NCI-H1092 (cell line): ENCODE measurements at places on chromosomes 12 and 14.

- DNase-seq, result no peak
Observed at GRCh38 chr12:32052212-32052713, 54.4 kb upstream of the BICD1 start.

DNA sequence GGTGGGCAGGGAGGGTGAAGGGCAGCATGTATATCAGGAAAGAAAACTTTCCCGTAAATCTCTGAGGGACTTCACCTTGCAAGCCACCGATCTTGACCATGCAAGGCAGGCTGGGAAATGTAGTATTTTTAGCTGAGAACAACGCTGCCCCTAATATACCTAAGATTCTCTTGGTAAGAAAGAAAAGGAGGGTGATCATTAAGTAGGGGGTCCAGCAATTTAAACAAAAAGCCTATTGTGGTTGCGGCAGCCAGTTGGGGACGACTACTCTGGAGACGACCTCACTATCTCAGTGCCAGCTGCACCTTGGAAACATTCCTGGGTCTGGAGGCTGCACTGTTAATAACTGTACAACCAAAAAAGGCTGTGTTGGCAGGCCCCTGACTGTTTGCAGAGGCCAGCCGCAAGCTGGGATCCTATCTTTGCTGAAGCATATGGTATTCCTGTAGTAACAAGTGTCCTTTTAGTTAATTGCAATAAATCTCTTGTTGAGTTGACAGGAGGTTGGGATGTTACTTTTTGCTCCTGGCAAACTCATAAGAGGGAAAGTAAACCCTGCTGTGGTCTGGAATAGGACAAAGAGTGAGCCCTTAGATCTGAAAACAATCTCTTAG, 6.4 kb downstream of the APOLD1 start:
- DNase-seq, result peak; percentile 7

DNA sequence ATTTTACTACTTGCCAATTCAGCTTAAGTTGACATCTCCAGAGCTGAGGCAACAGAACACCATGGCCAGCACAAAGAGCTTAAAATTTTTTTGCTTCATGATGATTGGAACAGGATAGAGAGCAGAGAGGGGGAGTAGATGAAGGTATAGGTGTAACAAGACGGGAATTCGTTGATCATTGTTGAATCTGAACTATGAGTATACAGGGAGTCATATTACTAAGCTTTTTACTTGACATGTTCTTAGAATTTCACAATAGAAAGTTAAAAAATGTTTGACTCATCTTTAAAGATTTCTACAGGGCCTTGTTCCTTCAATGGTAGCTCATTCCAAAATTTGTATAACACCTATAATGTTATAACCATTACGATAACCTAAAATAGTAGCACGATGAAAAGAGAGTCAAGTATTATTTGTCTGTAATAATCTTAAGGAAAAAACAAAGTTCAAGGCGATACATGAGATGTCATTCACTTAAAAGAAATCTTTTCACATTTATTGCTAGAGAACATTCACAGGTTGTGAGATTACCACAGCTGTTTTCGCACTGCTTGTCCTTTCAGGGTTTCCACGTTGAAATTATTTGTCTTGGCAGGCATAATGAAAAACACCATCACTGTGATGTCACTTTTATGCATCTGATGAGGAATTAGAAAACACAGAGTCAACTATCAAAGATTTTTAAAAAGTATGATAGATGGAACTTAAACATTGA, 33.9 kb downstream of the SPX start:
- DNase-seq, result no peak

DNA sequence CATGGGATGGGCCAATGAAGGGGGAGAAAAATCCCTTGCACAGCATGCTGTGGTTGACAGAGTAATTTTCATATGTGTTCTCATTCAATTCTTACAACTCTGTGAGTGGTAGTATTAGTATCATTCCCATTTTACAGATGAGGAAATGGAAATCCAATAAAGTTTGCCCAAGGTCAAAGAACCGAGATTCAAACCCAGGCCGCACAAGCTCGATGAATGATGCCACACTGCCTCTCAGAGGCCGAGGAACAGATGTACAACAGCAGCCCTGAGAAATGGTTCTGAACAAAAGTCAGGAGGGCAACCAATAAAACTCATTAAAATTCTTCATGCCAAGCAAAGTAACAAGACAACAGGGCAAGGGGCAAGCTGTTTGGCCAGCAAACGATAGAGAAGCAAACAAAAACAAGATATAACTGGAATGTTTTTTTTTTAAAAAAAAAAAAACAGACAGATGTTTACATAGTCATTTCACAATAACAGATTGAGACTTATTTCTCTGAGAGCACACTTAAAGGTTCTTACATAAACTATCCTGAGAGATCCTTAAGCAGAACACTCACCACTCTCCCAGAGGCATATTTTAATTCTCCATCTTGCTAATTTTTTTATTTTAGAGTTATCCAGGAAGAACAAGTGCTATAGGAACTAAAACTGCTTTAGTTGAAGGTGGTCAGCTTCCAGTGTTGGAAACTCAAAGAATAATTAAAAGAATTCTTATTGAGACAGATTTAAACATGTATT, 85.8 kb downstream of the EXOC5 start:
- DNase-seq, result peak; percentile 34

DNA sequence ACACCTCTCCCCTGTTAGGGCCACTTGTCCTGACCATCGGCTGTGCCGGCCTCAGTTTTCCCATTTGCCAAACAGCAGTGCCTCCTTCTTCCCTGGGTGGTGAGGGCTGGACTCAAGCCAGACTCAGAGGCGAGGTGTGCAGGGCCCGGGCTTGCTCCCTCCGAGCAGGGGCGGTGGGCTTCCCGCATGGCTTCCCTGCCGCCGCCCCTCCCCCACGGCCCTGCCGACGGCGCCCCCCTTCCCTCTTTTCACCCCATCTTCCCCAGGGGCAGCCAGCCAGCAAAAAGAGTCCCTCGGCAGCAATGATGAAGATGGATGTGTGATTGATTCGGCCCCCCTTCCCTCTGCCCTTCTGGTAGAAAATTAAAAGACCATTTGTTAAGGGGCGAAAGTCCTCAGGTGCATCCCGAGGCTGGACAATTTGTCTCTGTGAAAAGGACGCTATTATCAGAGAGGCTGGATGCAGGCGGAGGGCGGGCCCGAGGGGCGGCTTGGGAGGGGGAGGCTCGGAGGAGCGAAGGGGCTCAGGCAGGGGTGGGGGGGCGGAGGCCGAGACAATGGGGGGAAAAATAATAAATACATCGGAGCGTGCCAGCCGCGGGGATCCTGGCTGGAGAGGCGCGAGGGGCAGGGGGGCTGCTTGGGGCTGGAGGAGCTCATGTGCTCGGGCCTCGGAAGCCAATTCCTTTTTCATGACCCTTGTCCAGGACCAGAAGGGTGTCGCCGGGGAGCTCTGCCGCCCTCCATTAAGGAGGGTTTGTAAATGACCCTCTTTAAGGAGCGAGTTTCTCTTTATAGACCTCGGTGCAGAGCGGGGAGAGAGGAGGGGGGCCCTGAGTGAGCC, 48.0 kb upstream of the LHX5 start:
- DNase-seq, result no peak

DNA sequence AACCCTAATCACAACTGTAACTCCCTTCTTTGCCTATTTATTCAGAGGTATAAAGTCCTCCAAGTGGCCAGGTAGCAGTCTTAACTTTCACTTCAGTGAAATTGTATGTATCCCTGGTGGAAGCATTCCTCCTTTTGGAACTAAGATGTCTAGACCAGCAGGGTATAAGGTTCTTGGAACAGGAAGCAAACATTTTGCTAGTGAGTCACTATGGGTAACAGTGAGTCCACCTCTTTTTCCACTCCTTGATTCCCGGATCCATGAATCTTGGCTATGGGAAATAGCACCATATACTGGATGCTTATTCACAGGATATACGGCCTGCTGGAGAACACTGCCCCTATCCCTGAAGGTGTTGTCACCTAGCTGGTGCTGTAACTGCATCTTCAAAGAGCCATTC, 80.2 kb downstream of the KCNA5 start:
- no peak for DNase-seq

DNA sequence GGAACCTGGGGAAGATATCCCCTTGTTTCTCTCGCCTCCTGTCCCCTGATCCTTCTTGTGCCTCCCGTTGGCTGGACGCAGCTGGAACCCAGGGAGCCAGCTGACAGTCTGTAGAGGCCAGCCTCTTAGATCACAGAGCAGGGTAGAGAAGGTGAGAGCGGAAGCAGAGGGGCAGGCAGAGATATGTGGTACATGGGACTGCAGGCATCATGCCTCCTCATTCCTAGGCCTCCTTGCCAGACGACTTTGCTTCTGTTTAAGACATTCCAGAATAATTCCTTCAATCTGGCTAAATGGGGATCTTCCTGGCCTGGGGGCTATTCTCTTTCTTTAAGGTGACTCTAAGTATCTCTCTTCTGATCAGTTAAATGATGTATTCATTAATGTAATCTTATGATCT, 89.4 kb upstream of the MAX start:
- no peak for DNase-seq

DNA sequence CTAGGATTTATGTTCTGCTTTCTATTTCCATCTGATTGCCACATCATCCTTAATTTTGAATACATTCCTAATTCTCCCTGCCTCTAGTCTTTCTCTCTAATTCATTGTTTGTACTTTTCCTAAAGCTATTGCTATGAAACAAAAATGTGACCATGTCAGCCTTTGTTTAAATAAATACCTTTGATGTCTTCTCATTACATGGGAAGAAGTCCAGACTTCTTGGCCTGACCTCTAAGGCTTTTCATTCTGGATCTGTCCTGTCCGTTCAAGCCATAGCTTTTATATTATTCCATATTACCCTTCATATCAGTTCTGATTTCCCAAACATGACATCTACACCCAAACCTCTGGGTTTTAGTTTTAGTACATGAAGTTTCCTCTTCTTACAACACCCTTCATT, 91.4 kb downstream of the CDK17 start:
- no peak for DNase-seq

DNA sequence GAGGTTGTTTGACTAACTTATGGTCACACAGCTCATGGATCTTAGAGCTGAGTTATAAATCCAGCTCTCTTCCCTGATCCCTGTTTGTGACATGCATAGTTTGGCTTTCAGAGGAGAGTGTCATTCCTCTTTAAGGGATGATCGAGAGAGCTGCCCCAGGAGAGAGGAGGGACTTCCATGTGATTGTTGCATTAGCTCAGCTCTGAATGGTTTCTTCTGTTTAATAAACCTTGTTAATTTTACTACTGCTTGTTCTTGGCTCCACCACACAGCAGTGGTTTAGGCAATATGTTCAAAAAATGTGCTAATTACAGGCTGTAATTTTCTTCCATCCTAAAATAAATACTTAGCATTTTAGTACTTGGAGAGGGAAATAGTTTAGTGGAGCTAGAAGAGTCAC, 152.5 kb downstream of the C12orf75 start:
- DNase-seq, result no peak

GRCh38 chr14:81669308-81669707, 135.7 kb upstream of the SEL1L start:
- no peak for DNase-seq

- no peak for DNase-seq
Observed at GRCh38 chr14:37320106-37320505, 122.4 kb downstream of the MIPOL1 start.

DNA sequence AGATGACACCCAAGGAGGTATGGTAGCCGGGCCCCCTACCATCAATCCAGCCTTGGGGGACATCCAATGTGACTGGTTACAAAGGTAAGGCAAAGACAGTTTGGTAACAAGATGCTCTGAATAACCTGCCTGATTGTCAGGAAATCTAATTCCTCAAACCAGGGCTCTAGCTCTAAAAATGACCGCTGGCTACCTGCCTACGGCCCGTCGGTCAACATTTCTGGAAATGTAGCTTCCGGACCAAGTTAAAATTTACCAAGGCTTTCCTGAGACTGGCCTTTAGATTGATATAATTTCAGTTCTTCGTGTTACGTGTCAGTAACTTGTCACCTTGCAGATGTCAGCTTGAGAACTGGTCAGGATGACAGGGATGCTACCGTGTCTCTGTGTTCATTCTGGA, 34.2 kb upstream of the FOXN3 start:
- no peak for DNase-seq

- no peak for DNase-seq
Observed at GRCh38 chr14:32561520-32561919, 232.4 kb downstream of the AKAP6 start.

DNA sequence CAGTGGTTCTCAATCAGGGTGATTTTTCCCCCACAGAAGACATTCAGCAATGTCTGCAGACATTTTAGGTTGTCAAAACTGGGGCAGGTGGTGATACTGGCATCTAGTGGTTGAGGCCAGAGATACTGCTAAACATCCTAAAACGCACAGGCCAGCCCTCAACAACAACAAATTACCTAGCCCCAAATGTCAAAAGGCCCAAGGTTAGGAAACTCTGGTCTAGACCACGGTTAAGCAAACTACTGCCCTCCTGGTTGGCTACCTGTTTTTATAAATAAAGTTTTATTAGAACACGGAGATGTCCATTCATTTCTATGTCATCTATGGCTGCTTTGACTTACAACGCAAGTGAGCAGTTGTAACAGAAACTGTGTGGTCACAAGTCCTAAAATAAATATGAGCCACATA, 186.7 kb downstream of the EFCAB11 start:
- DNase-seq, result peak; percentile 7

- DNase-seq, result no peak
Observed at GRCh38 chr14:81272317-81272716, 51.6 kb upstream of the GTF2A1 start.

DNA sequence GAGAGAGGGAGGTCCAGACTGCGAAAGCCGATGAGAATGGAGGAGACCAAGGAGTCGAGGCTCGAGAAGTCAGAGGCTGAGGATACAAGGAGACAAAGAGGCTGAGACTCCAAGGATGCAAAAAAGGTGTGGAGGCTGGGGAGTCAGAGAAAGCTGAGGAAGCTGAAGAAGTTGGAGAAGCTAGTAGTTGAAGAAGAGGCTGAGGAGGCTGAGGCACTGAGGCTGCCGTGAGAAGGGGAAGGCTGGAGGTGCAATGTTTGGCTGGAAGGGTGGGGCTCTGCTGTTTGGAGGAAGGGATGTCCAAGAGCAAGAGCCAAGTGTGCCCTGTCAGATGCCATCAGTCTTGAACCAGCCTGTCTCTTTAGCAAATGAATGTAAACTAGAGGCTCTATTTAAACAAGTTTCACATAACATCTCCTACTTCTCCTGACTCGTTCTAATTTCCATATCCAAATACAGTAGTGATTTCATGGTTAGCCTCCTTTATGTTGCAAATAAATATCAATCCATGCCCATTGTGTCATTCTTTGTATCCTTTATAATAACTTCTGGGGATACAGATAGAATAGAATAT, 10.8 kb upstream of the SPTSSA start:
- DNase-seq, result no peak

GRCh38 chr12:102629262-102629888, 149.0 kb upstream of the IGF1 start:
- DNase-seq, result no peak

DNA sequence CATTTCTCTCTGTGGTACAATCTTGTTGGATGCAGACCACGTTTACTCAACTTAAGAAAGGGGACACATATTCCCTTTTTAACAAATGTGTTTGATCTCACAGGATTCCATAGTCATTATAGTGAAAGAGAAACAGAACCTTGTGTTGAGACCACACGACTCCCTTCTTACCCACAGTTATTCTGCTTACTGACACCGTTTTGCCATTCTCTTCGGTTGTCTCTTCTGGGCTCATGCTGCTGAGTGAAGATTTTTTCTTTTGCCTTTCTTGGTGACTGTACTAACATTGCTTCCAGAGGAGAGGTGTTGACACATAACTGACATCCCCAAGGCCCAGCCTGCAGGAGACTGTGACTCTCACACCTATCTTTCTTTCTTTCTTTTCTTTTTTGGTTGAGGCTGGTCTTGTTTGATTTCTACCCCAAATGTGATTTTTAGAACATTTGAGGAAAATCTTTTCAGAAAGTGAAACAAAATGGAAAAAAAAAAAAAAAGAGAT, 61.2 kb upstream of the OTOGL start:
- DNase-seq, result no peak
